ENCODE measurements at places on chromosomes 3 and 15. TPM values are rescaled to one million over a fixed set of nuclear protein-coding genes. Genes with fewer than 3 reads are reported as not detected.

Gene CD80
- polyA plus RNA-seq, result 0.45 TPM

- no peak for DNase-seq
Observed at GRCh38 chr15:61003437-61004218, 225.5 kb downstream of the RORA start.

DNA sequence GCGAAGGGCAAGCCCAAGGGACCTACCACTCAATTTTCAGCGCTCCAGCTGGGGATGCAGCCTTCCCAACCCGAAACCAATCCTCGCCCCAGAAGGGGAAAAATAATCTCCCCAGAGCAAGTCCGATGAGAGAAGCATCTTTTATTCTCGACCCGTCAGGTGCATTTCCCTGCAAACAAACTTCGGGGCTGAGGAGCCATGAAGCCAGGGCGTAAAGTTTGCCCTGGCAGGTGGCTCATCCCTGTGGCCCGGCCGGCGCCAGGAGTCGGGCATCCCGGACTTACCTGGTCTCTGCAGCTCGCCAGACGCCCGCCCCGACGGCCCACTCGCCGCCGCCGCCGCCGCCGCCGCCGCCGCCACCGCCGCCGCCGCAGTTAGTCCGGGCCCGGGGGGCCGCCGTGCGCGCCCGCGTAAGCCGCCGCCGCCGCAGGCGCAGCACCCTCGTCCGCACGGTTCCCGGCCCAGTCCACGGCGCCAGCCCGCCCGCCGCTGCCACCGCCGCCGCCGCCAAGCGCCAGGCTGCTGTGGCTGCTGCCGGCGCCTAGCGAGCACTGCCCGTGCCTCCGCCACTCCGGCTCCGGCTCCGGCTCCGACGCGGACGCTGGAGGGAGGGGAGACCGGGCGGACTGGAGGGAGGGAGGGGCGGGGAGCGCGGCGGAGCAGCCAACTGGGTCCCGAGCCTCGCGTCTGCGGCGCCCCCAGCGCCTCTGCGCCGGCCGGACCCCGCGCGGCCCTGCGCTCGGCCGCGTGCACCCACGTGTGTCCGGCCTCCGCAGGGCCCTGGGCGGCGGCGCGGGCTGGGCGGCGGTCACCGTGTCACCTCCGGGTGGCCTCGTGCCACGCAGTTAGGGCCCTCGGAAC lies at the start of gene CNTN3:
TSS of gene CNTN3 (minus strand) at position 553 of the 861 bp plus-strand sequence. CDS start 93,547 bp downstream, outside the sequence.
- no peak for DNase-seq

DNA sequence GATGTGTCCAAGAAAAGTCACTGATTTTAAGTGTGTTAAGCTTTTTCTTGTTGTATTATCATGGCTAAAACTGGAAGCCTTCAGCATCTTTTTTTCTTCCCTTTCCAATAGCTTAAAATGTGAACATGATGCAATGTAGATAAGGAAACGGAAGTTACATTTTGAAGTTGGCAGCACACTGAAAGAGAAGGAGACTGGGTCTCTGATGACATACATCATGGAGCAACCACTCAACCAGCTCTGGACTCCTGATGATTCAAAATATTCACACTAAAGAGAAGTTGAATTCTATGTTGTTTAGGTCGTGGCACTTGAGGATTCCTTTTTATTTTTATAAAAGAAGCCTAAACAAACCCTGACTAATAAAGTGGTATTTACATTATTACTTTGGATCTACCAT lies 488.3 kb upstream of the ALCAM start:
- no peak for DNase-seq

- no peak for DNase-seq
Observed at GRCh38 chr15:45634432-45635190, at the start of gene SQOR. Gene SQOR (plus strand): TSS chr15:45635029. CDS start chr15:45658924, 23,895 bp downstream.

DNA sequence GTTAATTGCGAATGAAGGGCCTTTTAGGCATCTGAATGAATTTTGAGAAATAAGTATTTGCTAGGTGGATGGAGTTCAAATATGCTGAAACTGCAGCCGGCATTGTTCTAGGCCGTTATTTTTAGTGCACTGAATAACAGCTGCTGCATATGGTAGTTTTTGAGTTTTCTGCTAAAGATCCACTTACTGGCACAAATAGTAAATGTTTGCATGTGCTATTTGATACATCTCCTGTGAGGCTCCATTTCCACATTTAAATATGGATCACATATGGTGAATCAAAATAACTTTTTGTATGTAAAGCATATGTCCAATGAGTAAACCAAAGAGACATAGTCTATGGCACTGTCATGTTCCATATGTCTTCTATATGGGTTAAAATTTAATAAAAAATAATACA lies 56.7 kb upstream of the CNTN4 start:
- no peak for DNase-seq

Gene SAXO2
- 9.8 TPM for polyA plus RNA-seq

DNA sequence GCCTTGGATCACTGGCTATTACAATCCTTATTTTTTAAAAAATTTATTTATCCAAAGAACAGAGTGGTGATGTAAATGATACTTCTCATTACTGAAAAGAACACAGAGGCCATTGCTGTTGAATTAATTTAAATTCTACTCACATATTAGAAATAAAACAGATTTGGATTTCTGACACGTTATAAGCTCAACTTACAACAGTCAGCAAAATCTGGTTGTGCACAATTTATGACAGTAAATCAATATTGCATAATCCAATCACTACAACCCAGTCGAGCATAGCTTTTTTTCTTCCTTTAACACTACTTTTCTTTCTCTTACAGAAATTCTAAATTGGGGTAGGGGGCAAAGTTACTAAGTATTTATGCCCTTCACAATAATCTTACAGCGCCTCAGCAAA lies 17.3 kb upstream of the HGD start:
- DNase-seq, result no peak

DNA sequence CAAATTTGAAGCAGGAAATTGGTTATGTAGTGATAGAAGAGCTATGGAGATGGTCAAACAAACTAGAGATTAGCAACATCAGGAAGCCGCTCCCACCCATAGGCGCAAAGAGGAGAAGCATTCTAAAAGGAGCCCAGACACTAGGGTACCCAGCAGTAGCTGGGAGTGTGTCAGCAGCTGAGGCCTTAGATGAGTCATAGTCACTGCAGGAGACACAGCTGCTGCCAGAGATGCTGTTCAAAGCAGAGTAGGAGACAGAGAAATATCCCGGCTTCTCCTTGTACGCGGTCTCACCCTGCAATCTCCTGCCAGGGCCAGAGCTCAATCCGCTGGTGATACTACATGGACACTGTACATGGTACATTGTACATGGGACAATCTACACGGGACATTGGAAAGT lies 61.9 kb downstream of the VGLL3 start:
- no peak for DNase-seq

DNA sequence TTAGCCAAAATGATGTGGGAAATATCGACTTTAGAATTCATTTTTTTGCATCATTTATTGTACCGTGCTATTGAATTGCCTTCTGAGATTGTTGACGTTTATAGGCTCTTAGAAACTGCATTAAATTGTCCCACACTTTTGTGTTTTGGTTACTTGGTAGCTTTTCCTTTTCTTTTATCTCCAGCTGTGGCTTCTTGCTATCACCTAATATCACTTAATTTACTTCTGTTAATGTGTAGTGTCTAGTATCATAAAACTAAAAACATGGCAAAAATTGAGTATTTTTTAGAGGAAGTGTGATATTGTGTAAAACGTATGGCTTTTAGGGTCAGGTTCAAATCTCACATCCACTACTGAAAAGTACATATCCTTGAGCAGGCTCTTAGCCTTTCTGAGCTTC lies 11.2 kb downstream of the TMOD3 start:
- no peak for DNase-seq

GRCh38 chr15:65395567-65396202 lies 17.9 kb upstream of the IGDCC3 start:
- DNase-seq, result no peak

DNA sequence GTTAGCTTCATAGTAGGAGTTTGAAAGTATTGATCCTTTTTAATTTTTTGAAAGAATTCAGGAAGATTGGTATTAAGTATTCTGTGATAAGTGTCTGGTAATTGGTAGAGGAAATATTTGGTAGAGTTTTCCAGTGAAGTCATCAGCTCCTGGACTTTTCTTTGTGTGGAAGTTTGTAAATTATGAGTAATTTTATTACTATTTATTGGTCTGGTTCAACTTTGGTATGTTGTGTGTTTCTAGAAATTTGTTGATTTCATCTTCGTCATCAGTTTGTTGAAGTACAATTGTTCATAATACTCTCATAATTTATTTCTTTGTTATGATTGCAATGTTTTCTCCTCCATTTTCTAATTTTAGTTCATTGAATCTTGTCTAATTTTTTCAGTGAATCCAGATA lies 832.0 kb downstream of the OTOL1 start:
- no peak for DNase-seq

Data from left renal pelvis (tissue), 4 donors.